Colonic mucosa (tissue), 4 donors: ENCODE measurements at places on chromosomes 16 and 17.

DNA sequence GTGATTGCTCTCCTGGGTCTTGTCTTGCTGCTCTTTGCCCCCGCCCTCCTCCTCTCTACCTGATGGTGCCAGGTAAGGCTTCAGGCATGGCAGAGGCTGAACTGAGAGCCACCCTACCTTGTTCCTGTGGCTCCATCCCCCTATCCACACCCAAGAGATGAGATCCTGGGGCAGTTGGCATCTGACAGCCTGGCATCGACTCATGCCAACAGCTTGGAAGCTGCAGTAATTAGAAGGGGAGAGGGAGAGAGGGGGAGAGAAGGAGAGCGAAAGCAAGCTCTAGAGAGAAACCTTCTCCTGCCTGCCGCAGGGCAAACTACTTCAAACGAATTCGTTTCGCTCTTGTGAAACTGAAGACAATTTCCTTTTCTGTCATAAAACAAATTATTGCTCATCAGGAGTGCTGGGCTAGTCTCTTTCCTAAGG is 13.8 kb upstream of the SP6 start:
- no peak for DNase-seq

GRCh38 chr17:8315764-8316217 is 5.8 kb downstream of the ARHGEF15 start:
- DNase-seq, result no peak

DNA sequence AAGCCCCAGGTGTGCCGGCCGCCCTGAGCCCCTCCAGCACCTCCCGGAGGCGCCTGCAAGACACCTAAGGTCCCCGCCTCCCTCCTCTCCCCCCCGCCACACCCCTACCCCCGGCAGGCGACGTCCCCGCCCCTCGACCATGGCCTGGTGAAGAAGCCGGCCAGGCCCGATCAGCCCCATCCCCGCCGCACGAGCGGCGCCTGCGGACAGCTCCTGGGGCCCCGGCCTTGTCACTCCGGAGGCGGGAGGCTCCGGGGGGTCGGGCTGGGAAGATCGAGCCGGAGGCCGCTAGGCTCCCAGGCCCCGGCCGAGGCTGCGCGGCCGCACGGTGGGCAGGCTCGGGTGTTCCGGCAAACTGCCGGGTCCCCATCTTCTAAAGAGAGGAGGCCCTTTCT is 405 bp upstream of the ACE start:
- DNase-seq, result peak; percentile 38

DNA sequence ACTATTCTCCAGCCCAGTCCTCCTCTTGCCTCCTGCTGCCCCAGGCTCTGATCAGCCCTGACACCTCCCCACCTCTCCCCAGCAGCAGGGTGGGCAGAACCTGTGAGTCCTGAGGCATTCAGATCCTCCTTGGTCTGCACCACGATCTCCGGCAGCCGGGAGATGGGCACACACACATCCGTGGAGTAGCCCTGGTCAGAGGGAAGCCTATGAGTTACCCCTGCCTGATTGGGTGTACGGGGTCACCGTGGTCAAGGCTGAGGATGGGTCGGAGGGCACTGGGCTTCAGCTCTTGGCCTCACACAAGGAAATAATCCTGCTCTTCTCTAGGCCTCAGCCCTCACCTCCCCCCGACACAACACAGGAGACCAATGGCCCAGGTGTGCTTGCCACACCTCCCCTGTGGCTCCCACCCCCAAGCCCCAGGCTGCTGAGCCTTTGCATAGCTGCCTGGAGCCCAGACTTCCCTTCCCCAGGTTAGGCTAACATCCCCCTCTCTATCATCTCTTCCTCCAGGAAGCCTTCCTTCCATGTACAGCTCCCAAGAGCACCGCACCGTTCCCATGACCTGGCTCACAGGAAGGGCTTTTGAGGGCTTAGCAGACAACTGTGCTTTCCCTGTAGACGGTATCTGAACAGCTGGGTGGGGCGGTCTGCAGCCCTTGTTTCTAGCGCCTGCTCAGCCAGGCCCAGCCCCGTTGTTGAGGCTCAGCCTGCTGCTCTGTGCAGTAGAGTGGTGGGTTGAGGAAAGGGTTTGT is 3.7 kb downstream of the LDHD start:
- DNase-seq, result no peak

DNA sequence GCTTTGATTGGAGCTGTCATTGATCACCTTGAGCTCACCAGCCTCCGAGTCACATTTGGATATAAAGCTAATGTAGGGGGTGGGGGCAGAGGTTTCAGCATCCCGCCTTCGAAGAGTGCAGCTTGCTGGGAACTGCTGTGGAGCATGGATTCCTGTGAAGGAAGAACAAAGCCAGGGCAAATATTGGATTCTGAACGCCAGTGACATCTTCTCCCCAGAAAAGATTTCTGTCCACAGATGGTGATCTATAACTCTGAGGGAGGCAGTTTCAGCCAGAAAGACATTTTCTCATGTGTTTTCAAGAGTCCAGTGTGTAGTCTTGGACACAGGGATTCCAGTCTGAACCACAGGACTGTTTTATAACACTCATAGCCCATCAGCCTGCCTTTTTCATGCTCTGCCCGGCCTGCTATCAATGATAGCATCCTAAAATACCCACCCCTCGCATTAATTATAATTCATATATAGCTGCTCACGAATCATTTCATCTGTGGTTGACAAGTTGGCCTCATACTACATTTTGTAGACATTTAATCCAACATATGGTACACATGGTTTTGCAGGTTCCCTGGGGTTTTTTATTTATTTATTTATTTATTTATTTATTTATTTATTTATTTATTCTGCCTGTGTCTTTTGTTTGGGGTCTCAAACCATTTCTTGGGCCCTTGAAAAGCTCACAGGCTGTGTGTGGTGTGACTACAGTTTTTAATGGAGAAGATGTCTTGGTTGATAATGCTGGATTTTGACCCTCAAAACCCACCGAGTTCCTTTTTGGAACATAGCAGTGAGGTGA is 47.1 kb upstream of the SALL1 start:
- DNase-seq, result no peak

GRCh38 chr17:329784-330420 is 22.7 kb downstream of the RPH3AL start:
- no peak for DNase-seq

GRCh38 chr16:64391063-64391600 is 730.7 kb downstream of the CDH11 start:
- no peak for DNase-seq
